ENCODE measurements at places on chromosomes 1 and 21. TPM values are rescaled to one million over a fixed set of nuclear protein-coding genes. Genes with fewer than 3 reads are reported as not detected.

Gene ACTL8
- not detected for total RNA-seq

Gene WNT4
- total RNA-seq, result 1.4 TPM

Gene FOXD2
- total RNA-seq, result 0.33 TPM

Gene VAMP3
- 163 TPM for total RNA-seq

Gene RPTN
- total RNA-seq, result not detected

Gene MSH4
- 0.10 TPM for total RNA-seq

Gene OR2T2
- not detected for total RNA-seq

Gene CDK18
- 0.33 TPM for total RNA-seq

Gene DNM3
- total RNA-seq, result 3.8 TPM

Gene TRNP1
- total RNA-seq, result 13.3 TPM

Gene ZDHHC18
- total RNA-seq, result 18.6 TPM

Gene FCRLB
- 0.65 TPM for total RNA-seq

Gene SLC5A9
- not detected for total RNA-seq

Gene KRTAP10-3
- not detected for total RNA-seq

Gene MFSD2A
- 1.6 TPM for total RNA-seq

Gene GNPAT
- total RNA-seq, result 60.3 TPM

Gene ZP4
- not detected for total RNA-seq

Gene ASCL5
- total RNA-seq, result not detected

Gene RBP7
- total RNA-seq, result not detected

Gene OR2G6
- total RNA-seq, result not detected

Gene CATSPERE
- 4.9 TPM for total RNA-seq

Gene TSHB
- total RNA-seq, result not detected

Gene SELL
- total RNA-seq, result 3.3 TPM

Gene UBQLN4
- total RNA-seq, result 33.1 TPM

Gene ATP6V1G3
- 0.33 TPM for total RNA-seq

Gene GPR25
- total RNA-seq, result not detected

Gene KLF17
- total RNA-seq, result not detected

Gene LEFTY1
- total RNA-seq, result not detected

Gene TSPEAR
- not detected for total RNA-seq

Gene SPATA46
- not detected for total RNA-seq

Gene ENTREP3
- total RNA-seq, result 8.2 TPM

Gene FRRS1
- total RNA-seq, result 3.9 TPM

Gene IL12RB2
- not detected for total RNA-seq

Gene PGLYRP4
- not detected for total RNA-seq

Gene SEC16B
- total RNA-seq, result 0.65 TPM

All from vein endothelial cell (primary cell).